ENCODE measurements at places on chromosomes 5 and 9. TPM values are rescaled to one million over a fixed set of nuclear protein-coding genes. Genes with fewer than 3 reads are reported as not detected.

DNA sequence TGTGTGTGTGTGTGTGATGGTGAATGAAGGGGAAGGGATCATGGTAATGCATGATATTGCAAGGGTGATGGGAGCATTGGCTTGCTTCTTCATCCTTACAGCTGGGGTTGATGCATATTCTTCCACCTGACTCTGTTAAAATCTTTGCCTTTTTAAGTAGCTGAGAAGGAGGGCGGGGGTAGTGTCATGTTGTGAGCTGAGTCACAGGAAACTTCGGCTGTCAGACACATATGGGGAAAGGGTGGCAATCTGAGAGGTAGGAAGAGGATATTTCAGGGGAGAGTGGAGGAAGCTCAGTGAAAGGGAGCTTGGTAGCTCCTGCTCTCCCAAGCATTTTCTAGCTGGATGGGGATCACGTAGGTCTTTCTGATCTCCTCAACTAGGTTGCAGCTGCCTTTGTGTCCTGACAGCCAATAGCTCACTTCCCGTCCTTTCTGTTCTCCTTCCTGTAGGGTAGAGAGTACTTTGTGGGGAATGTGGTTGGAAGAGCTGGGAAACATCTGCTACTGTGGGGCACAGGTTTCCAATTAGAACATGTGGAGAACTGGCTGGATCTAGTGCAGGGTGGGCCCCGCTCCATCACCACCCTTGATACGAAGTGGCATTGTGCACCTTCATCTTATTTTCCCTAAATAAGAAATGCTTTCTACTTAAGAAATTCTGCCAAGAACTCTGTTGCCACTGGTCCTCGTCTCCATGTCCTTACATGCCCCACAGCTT, 18.1 kb upstream of the CLK4 start:
- peak; percentile 14 for DNase-seq

Gene TAF11L10
- total RNA-seq, result not detected

DNA sequence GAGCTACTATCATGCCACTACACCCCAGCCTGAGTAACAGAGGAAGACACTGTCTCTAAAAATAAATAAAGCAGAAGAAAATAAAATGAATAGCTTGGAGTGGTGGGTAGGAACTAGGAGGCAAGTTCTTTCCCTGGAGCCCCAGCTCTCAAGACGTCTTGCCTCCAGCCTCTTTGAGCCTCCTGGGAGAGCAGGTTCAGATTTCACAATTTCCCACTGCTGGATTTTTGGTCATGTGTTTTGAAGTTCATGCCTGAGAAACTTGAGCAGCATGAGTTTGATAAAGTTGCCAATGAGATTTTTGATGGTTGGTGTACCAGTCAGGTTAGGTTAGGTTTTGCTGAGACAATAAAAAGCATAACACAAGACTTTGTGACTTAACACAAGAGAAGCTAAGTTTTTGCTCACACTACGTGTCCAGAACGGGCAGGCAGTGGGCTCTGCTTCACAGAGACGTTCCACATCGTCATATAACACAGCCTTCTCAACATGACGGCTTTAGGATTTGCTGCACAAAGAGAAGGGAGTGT, 4.1 kb upstream of the CCDC69 start:
- no peak for DNase-seq

DNA sequence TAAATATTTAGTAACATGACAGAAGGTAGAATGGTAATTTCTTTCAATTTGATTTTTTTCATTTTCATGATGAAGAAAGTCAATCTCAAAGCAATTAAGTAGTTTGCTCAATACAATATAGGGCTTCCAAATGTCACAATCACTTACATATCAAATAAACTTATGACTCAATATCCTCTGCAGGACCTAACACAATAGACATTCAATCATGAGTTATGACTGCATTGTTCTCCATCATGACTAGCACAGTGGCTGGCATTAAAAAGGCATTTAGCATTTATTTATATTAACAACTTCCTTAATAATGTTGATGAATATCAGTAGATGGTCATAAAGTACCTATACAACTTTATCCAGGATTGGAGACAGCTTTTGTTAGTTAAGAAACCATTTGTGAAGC, 1499.6 kb downstream of the EFNA5 start:
- no peak for DNase-seq

Data from dorsolateral prefrontal cortex (tissue), 122 donors.